ENCODE measurements at places on chromosomes 3 and 15. TPM values are rescaled to one million over a fixed set of nuclear protein-coding genes. Genes with fewer than 3 reads are reported as not detected.

The SLC27A2 gene
- total RNA-seq, result 0.16 TPM

DNA sequence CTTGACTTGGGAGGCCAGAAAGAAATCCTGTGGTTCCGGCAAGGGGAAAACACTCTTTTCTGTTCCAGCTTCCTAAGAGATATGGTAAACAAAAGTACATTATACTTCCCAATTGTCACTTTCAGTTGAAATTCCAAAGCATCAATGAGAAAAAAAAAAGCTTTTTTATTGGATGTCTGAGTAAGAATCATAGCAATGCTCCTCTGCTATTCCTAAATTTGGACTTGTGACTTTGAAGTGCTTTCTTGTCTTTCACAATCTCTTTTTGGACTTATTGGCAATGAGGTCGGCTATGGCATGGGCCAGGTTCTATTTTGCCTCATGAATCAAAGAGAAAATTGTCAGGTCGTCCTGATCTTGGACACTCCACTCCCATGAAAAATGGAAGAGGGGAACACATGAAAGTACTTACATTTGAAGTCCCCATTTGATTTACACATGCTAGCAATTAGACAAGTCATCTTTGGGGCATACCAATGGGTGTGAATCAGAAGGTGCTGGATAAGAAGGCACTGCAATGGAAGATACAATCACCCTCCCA, 170.5 kb downstream of the GREM1 start:
- H3K27me3 ChIP-seq, result no peaks in the 10 kb centered on the region
- no peak overlapping the region for H3K4me3 ChIP-seq
- no peak for DNase-seq
- no peaks in the 10 kb centered on the region for H3K4me1 ChIP-seq
- H3K36me3 ChIP-seq, result peaks cover 19% of the 10 kb centered on the region

DNA sequence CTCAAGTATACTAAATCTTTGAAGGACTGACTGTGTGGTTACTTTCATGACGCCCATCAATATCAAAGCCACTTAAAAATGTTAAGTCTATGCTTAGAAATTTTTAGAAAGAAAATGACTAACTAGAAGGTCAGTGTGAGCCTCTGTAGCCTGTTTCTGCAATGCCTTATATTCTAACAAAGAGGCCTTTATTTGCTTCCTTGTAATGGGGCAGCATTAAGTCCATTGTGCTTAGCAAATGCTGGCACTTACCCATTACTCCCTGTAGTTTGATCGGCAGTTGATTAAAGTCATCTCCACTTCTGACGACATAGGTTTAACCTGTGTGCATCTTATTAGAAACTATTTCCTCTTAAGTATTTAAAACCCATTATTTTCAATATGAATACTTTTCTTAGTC, 91.6 kb upstream of the FAM98B start:
- no peaks in the 10 kb centered on the region for H3K36me3 ChIP-seq
- no peaks in the 10 kb centered on the region for H3K4me1 ChIP-seq
- no peak overlapping the region for H3K4me3 ChIP-seq

DNA sequence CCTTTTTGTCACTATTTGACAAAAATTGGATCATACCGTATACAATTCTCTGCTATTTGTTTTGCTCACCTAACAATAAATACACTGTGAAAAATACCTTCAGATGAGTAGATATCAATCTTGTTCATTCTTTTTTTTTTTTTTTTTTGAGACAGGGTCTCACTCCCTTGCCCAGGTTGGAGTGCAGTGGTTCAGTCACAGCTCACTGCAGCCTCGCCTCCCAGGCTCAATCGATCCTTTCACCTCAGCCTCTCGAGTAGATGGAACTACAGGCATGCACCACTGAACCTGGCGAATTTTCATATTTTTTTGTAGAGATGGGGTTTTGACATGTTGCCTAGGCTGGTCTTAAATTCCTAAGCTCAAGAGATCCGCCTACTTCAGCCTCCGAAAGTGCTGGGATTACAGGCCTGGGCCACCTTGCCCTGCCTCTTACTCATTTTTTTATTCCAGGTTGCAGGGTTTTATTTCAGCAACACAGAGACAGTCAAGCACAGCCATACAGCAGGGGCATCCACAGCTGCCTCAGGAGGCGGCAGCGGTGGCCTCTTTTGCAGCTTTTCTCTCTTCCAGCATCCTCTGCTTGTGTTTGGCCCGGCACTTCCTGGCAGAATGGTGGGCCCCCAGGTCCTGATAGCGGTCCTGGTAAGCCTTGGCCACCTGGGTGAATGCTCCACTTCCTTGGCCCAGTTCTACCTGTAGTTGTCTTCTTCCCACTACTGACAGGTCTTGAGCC, 51.2 kb upstream of the CGNL1 start:
- no peak overlapping the region for H3K4me3 ChIP-seq
- peaks cover 4% of the 10 kb centered on the region for H3K27me3 ChIP-seq
- peaks cover 6% of the 10 kb centered on the region for H3K4me1 ChIP-seq
- DNase-seq, result no peak

- H3K4me3 ChIP-seq, result no peak overlapping the region
- peaks cover 57% of the 10 kb centered on the region for H3K36me3 ChIP-seq
- H3K4me1 ChIP-seq, result peaks cover 27% of the 10 kb centered on the region
- no peak overlapping the region for H3K27ac ChIP-seq
- no peak for DNase-seq
Measured at GRCh38 chr3:75782506-75782905, 2.8 kb downstream of the ZNF717 start.

The CFAP44 gene
- total RNA-seq, result 28.6 TPM

The SLITRK3 gene
- not detected for total RNA-seq

GRCh38 chr3:66520724-66521123, 19.9 kb upstream of the LRIG1 start:
- H3K27ac ChIP-seq, result no peak overlapping the region
- DNase-seq, result no peak
- H3K27me3 ChIP-seq, result peaks cover 13% of the 10 kb centered on the region
- H3K4me3 ChIP-seq, result no peak overlapping the region
- no peaks in the 10 kb centered on the region for H3K36me3 ChIP-seq

DNA sequence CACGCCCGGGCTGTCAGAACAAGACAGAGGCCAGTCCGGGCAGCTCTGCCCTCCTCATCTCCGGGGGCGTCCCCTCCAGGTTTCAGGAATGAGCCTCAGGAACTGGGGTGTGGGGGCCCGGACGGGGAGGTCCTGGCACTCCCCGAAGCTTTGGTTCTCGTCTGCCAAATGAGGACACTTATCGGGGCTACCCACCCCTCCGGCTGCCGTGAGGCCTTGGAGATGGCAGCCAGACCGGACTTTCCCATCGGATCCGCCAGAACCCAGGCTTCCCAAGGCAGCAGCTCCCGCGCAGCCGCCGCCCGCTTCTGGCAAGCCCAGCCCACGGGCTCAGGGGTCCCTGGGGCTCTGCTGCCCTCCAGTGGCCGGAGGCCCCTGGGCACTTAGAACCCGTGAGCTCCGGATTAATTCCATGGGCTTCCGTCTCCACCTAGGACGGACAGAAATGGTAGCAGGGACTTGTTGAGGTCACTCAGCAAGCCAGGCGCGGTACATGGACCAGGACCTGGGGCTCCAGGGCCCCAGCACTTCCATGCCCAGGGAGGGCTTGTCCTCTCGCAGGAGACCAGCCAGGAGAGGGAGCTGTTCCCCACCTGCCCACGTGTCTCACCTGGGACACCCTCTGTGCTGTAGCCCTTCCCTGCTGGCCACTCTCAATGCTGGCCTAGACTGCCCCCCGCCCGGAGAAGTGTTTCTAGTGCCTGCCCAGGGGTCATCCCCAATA, 89.4 kb downstream of the LINGO1 start:
- peak; percentile 75 for DNase-seq
- H3K4me1 ChIP-seq, result peaks cover 4% of the 10 kb centered on the region
- no peaks in the 10 kb centered on the region for H3K27me3 ChIP-seq
- no peaks in the 10 kb centered on the region for H3K36me3 ChIP-seq
- H3K4me3 ChIP-seq, result peak overlapping the region; percentile 75

The NR1I2 gene
- 0.86 TPM for total RNA-seq

The ZNF501 gene
- 3.9 TPM for total RNA-seq

The FGF7 gene
- 0.23 TPM for total RNA-seq

The SAXO2 gene
- 3.9 TPM for total RNA-seq

DNA sequence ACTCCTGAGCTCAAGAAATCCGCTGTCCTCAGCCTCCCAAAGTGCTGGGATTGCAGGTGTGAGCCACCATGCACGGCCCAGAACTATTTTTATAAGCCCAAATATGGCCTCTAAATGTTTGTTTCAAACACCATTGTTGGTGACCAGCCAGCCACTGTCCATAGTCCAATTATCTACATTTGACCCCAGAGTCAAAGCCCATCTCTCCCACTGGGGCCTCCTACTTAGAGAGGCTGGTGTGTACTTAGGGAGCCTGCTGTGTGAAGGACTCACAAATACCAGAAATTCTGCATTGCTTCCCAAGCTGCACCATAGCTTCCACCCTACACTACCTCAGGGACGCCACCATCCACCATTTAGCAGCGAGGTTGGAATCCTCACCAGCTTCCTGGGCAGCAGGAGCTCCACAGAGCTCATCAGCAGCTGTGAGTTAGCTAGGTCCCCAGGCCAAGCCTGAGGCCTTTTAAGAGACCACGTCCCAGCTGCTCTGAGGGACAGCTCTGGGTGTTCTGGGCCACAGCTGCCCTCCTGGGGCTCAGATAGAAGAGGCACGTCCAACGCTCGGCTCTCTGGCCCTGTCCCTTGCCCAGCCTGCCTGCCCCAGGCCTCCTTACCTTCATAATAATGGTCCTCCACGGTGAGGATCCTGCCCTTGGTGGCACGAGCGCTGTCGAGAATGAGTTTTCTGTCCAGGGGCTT, 29.5 kb downstream of the TKT start:
- no peak overlapping the region for H3K27ac ChIP-seq
- no peak overlapping the region for H3K4me3 ChIP-seq
- DNase-seq, result no peak

GRCh38 chr3:41915353-41915752, 46.5 kb downstream of the ULK4 start:
- H3K4me1 ChIP-seq, result no peaks in the 10 kb centered on the region
- DNase-seq, result no peak
- no peaks in the 10 kb centered on the region for H3K36me3 ChIP-seq
- H3K4me3 ChIP-seq, result no peak overlapping the region

DNA sequence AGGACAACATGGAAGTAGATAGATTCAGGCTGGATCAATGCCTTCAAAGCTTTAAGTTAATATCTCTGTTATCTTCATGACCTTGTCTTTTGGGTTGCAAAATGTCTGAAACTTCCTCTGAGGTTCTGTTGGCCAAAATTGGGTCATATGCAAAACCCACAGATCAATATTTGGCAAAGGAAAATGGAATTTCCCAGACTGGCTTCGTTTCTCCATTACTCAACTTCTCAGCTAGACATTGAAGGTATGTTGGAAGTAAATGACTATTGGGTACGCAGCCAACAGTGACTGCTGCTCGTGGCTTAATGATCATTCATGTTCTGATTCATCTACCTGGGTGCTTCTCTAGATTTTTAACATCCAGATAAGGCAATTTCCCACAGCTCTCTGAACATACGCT, 675.4 kb upstream of the SGO1 start:
- no peak overlapping the region for H3K4me3 ChIP-seq
- H3K36me3 ChIP-seq, result peaks cover 5% of the 10 kb centered on the region
- no peak for DNase-seq
- H3K4me1 ChIP-seq, result no peaks in the 10 kb centered on the region

- no peak for DNase-seq
- no peaks in the 10 kb centered on the region for H3K36me3 ChIP-seq
- no peak overlapping the region for H3K4me3 ChIP-seq
- no peaks in the 10 kb centered on the region for H3K4me1 ChIP-seq
- H3K27me3 ChIP-seq, result peaks cover 32% of the 10 kb centered on the region
- H3K27ac ChIP-seq, result no peak overlapping the region
Measured at GRCh38 chr3:132325103-132325606, 7.9 kb downstream of the ACP3 start.

DNA sequence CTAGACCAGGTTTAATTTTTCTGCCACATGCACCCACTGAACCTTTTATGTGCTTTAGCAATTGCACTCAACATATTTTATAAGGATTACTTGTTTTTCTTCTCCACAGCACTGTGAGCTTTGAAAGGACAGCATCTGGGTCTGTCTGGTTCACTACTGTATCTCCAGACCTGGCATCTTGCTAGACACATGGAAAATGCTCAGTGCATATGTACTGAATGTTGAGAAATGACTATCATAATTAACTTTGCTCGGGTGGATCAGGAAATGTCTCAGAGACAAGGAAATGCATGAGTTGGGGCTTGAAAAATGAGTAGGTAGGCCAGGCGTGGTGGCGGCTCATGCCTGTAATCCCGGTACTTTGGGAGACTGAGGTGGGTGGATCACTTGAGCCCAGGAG, 40.2 kb downstream of the DOCK3 start:
- no peaks in the 10 kb centered on the region for H3K27me3 ChIP-seq
- H3K27ac ChIP-seq, result no peak overlapping the region
- H3K4me3 ChIP-seq, result no peak overlapping the region
- H3K4me1 ChIP-seq, result peaks cover under 1% of the 10 kb centered on the region

DNA sequence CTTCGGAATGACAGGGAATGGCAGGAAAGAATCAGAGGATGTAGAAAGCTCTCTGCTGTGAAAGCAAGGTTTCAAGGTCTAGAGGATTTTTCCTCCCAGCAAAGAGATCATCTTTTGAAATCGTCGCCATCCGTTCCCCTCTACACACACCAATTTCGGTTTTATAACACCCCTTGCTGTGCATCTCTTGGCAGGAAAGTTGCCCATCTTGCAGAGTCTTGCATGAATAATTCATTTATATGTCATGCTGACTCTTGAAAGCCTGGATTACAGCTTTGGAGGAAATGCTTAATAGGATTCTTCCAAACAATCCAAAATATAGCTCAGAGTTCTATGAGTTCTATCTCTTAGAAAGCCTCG, 262.7 kb downstream of the CHL1 start:
- H3K4me1 ChIP-seq, result no peaks in the 10 kb centered on the region
- no peaks in the 10 kb centered on the region for H3K36me3 ChIP-seq
- H3K4me3 ChIP-seq, result no peak overlapping the region
- H3K27me3 ChIP-seq, result no peaks in the 10 kb centered on the region

DNA sequence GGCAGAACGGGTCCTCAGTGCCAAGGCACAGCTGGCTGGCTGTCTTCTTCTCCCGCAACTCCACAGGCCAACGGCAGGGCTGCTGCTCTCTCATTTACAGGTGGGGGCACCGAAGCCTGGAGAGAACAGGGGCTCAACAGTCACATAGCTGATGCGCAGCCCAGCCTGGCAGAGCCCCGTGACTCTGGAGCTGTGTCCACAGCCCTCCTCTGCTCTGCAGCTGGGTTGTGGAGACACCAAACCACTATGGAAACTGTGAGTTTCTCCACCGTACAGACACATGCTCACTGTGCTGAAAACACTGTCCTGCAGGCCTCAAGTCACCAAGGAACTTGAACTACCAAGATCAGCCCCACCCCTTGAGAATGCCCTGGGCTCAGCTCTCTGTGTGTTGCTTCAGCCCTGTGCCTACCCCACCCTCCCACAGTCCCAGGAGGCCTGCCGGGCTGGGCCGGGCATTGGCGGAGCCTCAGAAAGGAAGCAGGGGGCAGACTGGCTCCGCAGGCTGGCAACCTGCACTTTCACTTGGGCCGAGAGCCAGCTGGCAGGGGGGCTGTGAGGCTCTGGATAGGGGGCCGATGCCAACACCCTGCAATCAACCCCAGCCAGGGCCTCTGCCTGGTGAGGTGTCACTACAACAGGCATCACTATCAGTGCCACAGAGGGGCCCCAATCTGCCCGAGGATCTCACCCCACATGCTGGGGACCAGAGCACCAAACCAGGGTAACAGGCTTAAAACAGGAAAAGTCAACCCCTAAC, 113.7 kb upstream of the RPL32 start:
- no peaks in the 10 kb centered on the region for H3K27me3 ChIP-seq
- peak overlapping the region; percentile 23 for H3K4me3 ChIP-seq
- no peaks in the 10 kb centered on the region for H3K36me3 ChIP-seq
- peak; percentile 25 for DNase-seq

- no peak overlapping the region for H3K27ac ChIP-seq
- peaks cover 60% of the 10 kb centered on the region for H3K36me3 ChIP-seq
- peaks cover 37% of the 10 kb centered on the region for H3K4me1 ChIP-seq
- H3K27me3 ChIP-seq, result no peaks in the 10 kb centered on the region
- DNase-seq, result no peak
Measured at GRCh38 chr3:120753810-120754209, 11.3 kb downstream of the GTF2E1 start.

The UBE2E2 gene
- total RNA-seq, result 14.0 TPM

The CACNA2D3 gene
- total RNA-seq, result not detected

All from naive thymus-derived CD8-positive, alpha-beta T cell (primary cell).